Right atrium auricular region (tissue), 2 donors: ENCODE measurements at places on chromosomes 3 and 15. TPM values are rescaled to one million over a fixed set of nuclear protein-coding genes. Genes with fewer than 3 reads are reported as not detected.

DNA sequence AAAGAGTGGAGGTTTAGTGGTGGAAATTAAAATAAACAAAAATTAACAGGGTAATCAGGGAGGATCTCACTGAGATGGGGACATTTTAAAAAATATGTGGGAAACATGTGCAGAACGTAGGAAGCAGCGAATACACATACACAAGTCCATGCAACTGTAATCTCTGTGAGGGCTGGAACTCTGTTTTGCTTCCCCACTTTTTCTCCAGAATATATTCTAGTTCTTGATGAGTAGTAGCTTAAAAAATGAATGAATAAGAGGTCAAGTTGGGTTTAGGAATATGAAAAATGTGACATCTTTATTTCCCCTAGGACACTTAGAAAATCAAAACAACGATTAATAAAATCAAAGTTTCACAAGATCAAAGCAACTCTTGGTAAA lies 312.2 kb upstream of the ZNF717 start:
- DNase-seq: no peak

DNA sequence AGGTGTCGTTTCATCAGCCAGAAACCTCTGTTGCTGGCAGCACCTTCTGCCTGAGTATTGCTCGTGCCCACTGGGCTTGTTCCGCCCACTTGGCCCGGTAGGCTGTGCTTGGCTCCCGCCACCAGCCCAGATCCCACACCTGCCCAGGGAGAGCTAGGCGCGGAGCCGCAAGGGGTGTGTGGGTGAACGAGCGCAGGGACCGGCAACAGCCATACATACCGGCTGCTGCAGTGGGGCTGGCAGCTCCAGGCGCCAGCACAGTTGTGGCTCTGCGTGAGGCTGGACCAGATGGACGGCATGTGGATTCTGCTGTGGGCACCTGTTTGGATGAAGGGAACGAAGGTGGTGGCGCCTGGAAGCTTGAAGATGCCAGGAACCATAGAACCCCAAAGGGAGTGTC lies 331.5 kb upstream of the MCTP2 start:
- DNase-seq: no peak

AGBL1 gene
- not detected for total RNA-seq

ACOX2 gene
- 11.5 TPM for total RNA-seq

GRCh38 chr3:185788292-185788691 lies 36.5 kb downstream of the IGF2BP2 start:
- no peak for DNase-seq
